ENCODE measurements at places on chromosomes 13 and 19.

DNA sequence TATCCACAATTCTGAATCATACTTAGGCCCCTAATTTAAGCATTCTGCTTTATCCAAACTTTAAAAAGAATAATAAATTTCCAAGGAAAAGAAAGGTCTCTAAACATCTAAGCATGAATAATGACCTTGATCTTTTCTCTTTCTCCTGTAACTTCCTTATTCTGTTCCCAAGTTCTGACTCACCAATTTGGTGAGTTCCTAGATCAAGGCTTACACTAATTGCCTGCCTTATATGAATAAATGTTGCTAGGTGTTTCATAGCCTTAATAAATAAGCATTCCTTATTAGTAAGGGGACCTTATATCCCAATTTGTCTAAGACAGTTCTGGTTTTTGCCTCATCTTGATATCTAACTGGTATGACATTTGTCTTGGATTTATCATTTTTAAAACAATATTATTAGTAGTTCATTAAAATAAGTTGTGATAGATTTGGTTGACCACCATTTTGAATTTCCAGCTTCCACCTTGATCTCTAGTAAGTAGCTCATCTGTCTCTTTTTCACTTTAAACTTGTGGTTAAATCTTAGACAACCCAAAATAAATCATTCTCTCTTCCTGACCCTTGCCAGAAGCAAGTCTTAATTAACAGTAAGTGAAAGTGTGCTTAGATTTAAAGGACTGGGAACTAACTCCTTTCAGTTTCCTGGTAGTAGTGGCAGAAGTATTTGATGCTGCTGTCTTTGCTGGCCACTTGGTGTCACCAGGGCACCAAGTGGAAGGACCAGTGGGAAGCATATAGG, 121.2 kb upstream of the MLNR start:
- no peak for DNase-seq

DNA sequence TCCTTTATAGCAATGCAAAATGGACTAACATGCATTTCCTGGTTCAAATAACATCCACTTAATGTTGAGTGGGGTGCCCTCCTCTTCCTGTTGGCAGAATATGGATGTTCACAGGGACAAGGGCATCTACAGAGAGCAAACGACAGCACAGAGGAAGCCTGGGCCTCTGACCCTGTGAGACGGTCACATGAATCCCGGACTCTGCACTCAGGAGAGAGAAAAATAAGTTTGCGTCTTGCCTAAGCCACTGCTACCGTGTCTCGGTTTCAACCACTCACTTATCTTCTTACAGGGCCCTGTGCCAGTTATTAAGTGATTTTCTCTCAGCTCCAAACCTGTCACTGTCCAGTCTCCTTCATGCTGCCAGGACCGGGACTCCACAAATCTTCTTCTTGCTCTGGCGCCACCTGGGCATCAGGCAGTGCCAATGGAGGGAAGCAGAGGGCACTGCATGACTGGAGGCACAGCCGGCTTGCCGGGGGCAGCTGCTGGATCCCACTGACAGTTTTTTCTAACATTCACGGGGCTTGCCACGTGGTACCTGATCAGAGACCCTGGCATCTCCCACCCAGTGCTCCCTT, 11.8 kb downstream of the LIG1 start:
- no peak for DNase-seq

DNA sequence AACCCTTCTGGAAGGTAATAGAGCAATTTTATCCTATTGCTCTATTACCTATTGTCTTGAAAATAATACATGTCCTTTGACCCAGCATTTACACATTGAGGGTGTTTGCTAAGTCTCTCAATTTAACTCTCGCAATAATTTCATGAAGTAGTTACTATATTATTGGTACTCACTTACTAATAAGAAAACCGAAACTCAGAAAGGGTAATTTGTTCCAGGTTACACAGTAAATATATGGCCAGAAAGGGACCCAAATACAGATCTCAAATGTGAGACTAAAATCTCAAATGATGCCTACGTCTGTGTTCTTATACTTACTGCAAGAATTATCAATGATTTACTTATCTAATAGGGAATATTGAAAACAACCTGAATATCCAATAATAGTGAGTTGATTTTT, 29.7 kb upstream of the FAM216B start:
- no peak for DNase-seq

DNA sequence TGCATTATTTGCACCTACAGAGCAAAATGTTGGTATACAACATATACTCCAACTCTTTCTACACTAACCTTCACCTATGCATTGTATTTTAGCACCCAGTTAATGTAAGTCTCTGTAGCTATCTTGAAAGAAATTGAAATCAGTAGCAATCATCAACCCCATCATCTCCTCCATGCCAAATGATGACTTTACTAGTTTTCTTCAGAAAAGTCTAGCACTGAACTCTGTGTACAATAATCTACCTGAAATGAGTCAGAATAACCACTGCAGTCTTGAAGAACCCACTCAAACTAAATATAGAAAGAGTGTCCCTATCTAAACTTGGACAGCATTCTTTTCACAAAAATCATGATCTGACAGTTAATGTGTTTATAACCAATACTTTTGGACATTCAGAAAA, 9.8 kb downstream of the IRS2 start:
- DNase-seq = no peak

DNA sequence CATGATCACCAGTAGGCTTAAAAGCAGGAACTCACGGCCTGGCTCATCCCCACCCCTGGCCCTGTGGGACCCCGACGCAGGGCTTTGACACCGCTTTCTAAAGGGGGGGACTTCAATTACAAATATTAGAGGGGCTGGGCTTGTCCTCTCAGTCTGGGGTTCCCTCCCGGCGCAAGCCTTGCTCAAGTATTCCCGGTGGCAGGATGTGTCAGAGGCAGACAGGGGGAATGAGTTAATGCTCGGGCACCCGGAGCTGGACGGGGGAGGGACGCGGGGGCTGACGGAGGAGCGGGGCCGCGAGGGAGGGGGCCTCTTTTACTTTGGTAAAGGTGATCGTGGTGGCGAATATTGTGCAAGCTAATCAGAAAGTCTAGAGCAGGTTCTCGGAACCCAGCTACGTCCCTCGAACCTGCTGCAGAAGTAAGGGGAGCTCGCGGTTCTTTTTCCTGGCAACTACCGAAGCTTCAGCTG, 1.1 kb downstream of the FGF14 start:
- peak; percentile 7 for DNase-seq

DNA sequence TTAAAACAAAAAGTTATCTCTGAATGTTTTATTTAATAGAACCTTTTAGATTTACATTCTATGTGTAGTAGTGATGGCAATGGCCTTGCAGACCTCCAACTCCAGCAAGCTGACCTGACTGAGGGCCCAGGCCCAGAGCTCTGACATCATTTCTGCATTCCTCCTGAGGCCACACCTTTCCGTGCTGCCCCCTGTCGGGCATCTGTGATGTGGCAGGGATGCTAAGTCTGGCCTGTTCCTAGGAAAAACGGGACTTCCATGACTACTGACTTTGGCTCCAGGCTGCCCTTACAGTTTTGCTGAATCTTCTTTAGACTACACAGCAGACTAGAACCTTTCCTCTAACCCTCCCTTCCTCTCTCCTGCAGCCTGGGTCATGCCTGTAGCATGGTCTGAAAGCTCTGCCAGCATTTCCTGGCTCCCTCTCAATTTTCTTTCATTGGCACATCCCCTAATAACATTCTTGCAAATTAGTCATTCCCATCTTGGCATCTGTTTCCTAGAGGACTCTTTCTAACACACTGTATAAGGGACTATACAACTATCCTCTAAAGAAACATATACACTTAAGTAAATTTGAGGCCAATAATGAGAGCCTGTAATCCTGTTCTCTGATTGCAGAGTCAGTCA, 249.1 kb downstream of the GPC5 start:
- no peak for DNase-seq

DNA sequence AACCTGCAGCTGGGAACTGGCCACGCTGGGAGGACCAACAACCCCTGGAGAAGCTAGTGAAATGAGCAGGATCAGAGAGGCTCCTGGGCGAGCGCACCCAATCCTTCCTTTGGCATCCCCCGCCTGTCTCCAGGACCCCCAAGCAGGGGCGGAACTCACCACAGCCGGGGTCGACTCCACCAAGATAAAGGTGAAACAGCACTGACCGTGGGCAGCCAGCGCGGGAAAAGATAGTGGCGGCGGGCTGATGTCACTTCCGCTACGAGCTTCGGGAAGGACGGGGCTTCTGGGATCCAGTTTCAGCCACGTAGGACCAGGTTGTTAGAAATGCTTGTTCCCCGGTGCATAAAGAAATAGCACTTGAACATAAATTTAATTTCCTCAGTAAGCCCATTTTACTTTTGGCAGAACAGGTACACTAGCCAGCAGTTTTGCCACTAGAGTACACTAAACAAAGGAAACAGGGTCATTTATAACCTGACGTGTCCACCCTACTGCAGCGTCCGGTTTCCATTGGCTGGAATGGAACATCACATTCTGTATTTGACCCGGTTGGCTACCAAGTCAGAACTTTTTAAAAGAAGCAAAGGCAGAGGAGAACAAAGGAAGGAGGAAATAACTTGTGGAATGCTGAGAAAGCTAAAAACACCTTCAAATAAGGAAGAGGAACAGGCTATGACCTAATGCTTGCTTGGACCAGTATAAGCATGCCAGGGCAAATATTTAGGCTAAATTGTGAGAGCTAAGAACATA, 25.5 kb upstream of the ZNF562 start:
- DNase-seq = no peak

- no peak for DNase-seq
Measured at GRCh38 chr19:887072-887471, 5.9 kb downstream of the MED16 start.

- DNase-seq = no peak
Measured at GRCh38 chr13:66835040-66835628, 395.0 kb downstream of the PCDH9 start.

GRCh38 chr13:43046259-43046658, 22.9 kb downstream of the DNAJC15 start:
- no peak for DNase-seq

DNA sequence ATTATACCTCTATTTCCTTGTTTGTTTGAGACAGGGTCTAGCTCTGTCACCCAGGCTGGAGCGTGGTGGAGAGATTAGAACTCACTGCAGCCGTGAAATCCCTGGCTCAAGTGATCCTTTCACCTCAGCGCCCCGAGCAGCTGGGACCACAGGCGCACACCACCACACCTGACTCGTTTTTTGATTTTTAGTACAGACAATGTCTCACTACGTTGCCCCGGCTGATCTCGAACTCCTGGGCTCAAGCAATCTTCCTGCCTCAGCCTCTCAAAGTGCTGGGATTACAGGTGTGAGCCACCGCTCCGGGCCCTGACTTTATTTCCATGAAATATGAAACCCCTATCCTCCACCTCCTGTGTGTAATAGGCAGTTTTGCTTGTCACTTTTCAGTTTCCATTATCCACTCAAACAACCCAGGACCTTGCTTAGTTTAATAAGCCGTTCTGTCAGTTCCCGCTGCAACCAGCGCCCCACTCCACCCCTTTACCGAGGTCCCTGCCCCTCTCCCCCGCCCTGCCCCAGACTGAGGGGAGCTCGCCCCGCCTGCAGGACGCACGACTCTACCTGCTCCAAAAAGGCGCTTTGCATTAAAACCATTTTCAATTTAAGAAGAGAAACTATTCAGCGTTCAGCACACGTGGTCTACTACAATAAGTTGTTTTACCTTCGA, 16.9 kb downstream of the ZNF816 start:
- no peak for DNase-seq

- DNase-seq = peak; percentile 84
Measured at GRCh38 chr19:35742121-35742724, at the start of gene IGFLR1. TSS of gene IGFLR1 (minus strand) at chr19:35742452. CDS start at chr19:35741180, 1,272 bp downstream.

DNA sequence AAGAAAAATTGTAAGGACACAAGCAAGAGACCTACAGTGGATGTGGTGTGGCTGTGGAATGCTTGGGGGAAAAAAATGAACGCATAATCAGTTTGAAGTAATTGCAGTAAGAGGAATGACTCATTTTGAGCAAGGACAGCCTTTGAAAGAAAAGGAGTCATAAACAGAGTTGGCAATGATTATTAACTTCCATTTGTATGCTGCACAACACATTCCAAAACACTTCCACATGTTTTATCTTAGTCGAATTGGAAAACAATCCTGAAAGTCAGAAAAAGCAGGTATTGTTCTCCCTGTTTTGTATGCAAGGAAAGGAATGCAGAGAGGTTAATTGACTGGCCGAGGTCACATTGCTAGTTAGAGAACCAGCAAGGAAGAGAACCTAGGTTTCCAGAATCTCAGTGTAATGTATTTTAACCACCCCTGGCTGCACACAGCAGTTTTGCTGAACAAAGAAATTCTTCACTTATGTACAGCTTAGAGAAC, 630.0 kb upstream of the MIR17HG start:
- no peak for DNase-seq

DNA sequence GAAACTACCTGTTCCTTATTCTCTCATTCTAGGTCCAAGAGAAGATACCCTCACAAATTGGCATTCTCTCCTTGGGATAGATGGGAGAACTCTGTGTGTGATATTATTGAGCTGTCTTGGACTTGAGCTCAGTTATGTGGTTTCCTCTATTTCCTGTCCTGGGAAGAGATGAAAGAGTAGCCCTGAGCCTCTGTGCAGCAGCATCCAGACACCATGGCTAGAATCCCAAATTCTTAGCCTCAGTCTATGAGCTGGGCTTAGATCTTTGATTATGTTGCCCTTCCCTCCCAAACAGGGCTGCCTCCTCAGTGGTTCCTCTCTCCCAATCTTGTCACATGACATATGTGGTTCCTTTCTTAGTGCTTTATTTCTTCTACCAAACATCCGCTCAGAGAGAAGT, 290.7 kb downstream of the SPRY2 start:
- no peak for DNase-seq

DNA sequence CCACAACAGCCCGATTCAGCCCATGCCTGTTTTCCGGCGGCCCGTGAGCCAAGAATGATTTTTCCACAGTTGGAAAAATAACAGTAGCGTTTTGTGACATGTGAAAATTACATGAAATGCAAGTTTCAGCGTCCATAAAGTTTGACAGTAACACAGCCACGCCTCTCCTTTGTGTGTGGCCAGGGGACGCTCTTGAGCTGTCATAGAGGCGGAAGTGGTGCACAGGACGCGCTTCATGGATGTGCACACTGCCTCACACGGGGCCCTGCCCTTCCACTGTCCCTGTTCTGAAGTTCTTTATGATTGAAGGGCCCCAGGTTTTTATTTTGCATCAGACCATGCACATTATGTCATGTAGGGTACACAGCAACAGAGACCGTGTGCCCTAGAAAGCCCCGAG, 12.4 kb upstream of the ELAVL1 start:
- DNase-seq = peak; percentile 44

DNA sequence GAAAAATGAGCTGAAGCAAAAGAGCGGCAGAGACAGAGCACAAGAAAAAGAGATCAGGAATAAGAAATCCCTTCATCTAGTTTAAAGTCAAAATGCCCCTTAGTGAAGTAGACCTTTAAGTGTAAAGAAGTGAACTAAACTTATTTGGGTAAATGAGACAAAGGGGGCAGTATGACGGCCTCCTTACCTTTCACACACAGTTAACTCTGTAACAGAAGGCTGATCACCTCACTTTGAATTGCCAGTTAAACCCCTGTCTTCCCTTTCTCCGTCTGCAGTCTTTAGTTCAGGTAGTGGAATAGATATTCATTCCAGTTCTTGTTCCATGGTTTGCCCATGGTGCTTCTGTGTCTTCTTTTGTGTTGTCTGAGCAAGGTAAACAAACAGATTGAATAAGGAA, 1029.8 kb downstream of the DIAPH3 start:
- no peak for DNase-seq

Data from stimulated activated CD4-positive, alpha-beta T cell treated with anti-CD3 and anti-CD28 coated beads, Interleukin-4, amount 100 ng/mL, for 24 hours (primary cell).